ENCODE measurements at places on chromosomes 13 and 19. TPM values are rescaled to one million over a fixed set of nuclear protein-coding genes. Genes with fewer than 3 reads are reported as not detected.

Gene ZNF738
- polyA plus RNA-seq: 0.48 TPM

Gene ZNF611
- polyA plus RNA-seq: 1.4 TPM

Gene ZNF90
- 0.45 TPM for polyA plus RNA-seq

Gene SELENOV
- polyA plus RNA-seq: not detected

Gene RAB3D
- 1.6 TPM for polyA plus RNA-seq

Gene CABP5
- polyA plus RNA-seq: not detected

Gene CHAMP1
- polyA plus RNA-seq: 4.7 TPM

Gene APOE
- 4.9 TPM for polyA plus RNA-seq

Gene IL17D
- 1.0 TPM for polyA plus RNA-seq

- no peaks in the 10 kb centered on the region for H3K27me3 ChIP-seq
- H3K4me1 ChIP-seq: peaks cover 19% of the 10 kb centered on the region
- peak; percentile 66 for DNase-seq
- no peak overlapping the region for H3K4me3 ChIP-seq
- H3K27ac ChIP-seq: no peak overlapping the region
Measured at GRCh38 chr19:50486823-50487515, 10.3 kb upstream of the GARIN5A start.

- no peak overlapping the region for H3K27ac ChIP-seq
- DNase-seq: no peak
- H3K4me1 ChIP-seq: peaks cover 21% of the 10 kb centered on the region
- H3K4me3 ChIP-seq: no peak overlapping the region
- no peaks in the 10 kb centered on the region for H3K27me3 ChIP-seq
- no peaks in the 10 kb centered on the region for H3K36me3 ChIP-seq
Measured at GRCh38 chr13:95250961-95251360, 50.3 kb downstream of the ABCC4 start.

- no peak for DNase-seq
- no peaks in the 10 kb centered on the region for H3K4me1 ChIP-seq
- H3K27ac ChIP-seq: no peak overlapping the region
- no peaks in the 10 kb centered on the region for H3K27me3 ChIP-seq
- H3K4me3 ChIP-seq: no peak overlapping the region
Measured at GRCh38 chr19:12111943-12112637, 28.1 kb downstream of the ZNF20 start.

GRCh38 chr19:29671393-29672160 is 6.3 kb downstream of the PLEKHF1 start:
- H3K27ac ChIP-seq: peak overlapping the region; percentile 86
- H3K4me1 ChIP-seq: peaks cover 88% of the 10 kb centered on the region
- H3K27me3 ChIP-seq: no peaks in the 10 kb centered on the region

- H3K4me3 ChIP-seq: no peak overlapping the region
- H3K27me3 ChIP-seq: no peaks in the 10 kb centered on the region
- peak overlapping the region; percentile 76 for H3K27ac ChIP-seq
- peaks cover under 1% of the 10 kb centered on the region for H3K36me3 ChIP-seq
Measured at GRCh38 chr13:40565282-40566148, 100.9 kb downstream of the FOXO1 start.

DNA sequence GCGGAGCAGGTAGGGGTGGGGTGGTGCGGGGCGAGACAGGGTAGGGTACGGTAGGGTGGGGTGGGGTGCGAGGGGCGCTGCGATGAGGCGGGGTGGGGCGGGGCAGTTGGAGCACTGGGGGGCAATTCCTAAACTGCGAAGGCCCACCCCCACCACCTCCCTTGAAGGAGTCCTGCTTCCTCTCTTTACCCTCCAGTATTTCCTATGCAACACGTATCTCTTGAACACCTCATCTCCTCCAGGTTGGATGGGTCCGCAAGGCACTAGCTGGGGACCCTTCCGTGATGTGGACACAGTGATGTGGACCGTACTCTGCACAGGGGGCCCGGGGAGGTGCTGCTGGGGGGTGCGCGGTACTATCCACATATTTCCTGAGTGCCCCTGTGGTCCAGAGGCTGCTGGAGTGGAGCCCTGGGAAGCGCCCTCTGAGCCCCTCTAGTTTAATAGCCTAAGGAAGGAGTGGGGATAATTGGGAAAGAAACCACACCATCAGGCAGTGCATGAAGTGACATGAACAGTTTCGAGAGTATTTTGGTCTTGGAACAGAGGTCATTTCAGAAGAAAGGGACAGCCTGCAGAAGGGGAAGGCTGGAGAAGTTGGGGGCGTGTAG is 1.1 kb downstream of the IL17D start:
- H3K4me3 ChIP-seq: peak overlapping the region; percentile 63
- H3K36me3 ChIP-seq: no peaks in the 10 kb centered on the region
- H3K27me3 ChIP-seq: no peaks in the 10 kb centered on the region
- DNase-seq: no peak
- H3K27ac ChIP-seq: peak overlapping the region; percentile 65

DNA sequence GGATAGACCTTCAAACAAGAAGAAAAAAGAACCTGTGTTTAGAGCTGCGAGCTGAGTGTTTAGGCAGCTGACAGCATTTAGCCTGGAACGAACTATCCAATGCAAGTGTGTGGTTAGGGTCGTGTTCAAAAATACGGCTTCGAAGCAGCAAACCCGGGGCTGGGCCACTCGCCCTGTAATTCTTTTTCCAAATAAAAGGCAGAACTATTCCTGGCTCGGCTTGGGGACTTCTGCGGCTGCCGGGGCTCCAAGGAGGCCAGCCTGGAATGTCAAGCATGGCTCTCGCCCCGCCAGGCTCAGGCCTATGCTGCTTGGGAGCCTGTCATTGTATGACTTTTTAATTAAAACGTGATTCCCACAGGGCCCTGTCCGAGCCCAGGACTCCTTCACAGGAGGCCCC is 51.7 kb upstream of the KLF2 start:
- peak overlapping the region; percentile 44 for H3K27ac ChIP-seq
- peaks cover 6% of the 10 kb centered on the region for H3K4me1 ChIP-seq
- DNase-seq: no peak

GRCh38 chr19:4795400-4795799 is 3.9 kb downstream of the FEM1A start:
- peak; percentile 73 for DNase-seq
- peaks cover 37% of the 10 kb centered on the region for H3K4me1 ChIP-seq
- H3K27me3 ChIP-seq: no peaks in the 10 kb centered on the region
- H3K36me3 ChIP-seq: peaks cover 31% of the 10 kb centered on the region

GRCh38 chr13:39311619-39312018 is 273.4 kb downstream of the NHLRC3 start:
- no peak for DNase-seq
- no peak overlapping the region for H3K27ac ChIP-seq
- no peaks in the 10 kb centered on the region for H3K4me1 ChIP-seq
- no peaks in the 10 kb centered on the region for H3K36me3 ChIP-seq
- no peak overlapping the region for H3K4me3 ChIP-seq
- no peaks in the 10 kb centered on the region for H3K27me3 ChIP-seq

- H3K27ac ChIP-seq: no peak overlapping the region
- H3K27me3 ChIP-seq: no peaks in the 10 kb centered on the region
- H3K4me3 ChIP-seq: no peak overlapping the region
- no peak for DNase-seq
- H3K4me1 ChIP-seq: no peaks in the 10 kb centered on the region
Measured at GRCh38 chr13:112875627-112876026, 93.4 kb upstream of the MCF2L start.

GRCh38 chr19:11767633-11768133 is 883 bp downstream of the ZNF441 start:
- H3K4me3 ChIP-seq: peak overlapping the region; percentile 86
- H3K27ac ChIP-seq: peak overlapping the region; percentile 95
- H3K36me3 ChIP-seq: no peaks in the 10 kb centered on the region

DNA sequence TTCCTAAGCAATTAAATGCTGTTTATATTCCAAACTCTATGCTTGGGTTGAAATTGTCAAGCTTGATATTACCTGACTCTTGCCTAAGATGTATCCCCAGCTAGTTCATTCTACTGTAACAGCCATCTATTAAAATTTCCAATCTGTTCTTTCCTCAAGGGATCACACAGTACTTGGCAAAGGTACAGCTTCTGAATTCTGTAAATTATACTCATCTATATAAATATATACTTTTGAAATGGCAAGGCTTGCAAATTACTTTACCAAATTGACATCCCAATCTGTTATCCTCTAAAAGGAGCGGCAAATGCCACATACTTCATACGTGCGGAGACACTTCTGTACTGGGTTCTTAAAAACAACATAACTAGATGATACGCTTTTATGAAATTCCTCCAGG is 330.2 kb downstream of the DNAJC15 start:
- H3K4me3 ChIP-seq: no peak overlapping the region
- H3K4me1 ChIP-seq: peaks cover 17% of the 10 kb centered on the region
- no peak overlapping the region for H3K27ac ChIP-seq
- no peak for DNase-seq
- no peaks in the 10 kb centered on the region for H3K36me3 ChIP-seq
- H3K27me3 ChIP-seq: no peaks in the 10 kb centered on the region

GRCh38 chr13:25281193-25281934 is 5.9 kb downstream of the MTMR6 start:
- DNase-seq: no peak
- H3K27ac ChIP-seq: no peak overlapping the region
- H3K27me3 ChIP-seq: no peaks in the 10 kb centered on the region

GRCh38 chr13:96075953-96076543 is 13.9 kb upstream of the HS6ST3 start:
- H3K4me1 ChIP-seq: no peaks in the 10 kb centered on the region
- H3K27ac ChIP-seq: no peak overlapping the region
- H3K4me3 ChIP-seq: no peak overlapping the region
- no peaks in the 10 kb centered on the region for H3K36me3 ChIP-seq
- DNase-seq: no peak

- DNase-seq: no peak
- H3K27ac ChIP-seq: no peak overlapping the region
- no peak overlapping the region for H3K4me3 ChIP-seq
- H3K27me3 ChIP-seq: no peaks in the 10 kb centered on the region
- peaks cover 27% of the 10 kb centered on the region for H3K4me1 ChIP-seq
Measured at GRCh38 chr13:41025518-41025917, 6.4 kb upstream of the ELF1 start.

DNA sequence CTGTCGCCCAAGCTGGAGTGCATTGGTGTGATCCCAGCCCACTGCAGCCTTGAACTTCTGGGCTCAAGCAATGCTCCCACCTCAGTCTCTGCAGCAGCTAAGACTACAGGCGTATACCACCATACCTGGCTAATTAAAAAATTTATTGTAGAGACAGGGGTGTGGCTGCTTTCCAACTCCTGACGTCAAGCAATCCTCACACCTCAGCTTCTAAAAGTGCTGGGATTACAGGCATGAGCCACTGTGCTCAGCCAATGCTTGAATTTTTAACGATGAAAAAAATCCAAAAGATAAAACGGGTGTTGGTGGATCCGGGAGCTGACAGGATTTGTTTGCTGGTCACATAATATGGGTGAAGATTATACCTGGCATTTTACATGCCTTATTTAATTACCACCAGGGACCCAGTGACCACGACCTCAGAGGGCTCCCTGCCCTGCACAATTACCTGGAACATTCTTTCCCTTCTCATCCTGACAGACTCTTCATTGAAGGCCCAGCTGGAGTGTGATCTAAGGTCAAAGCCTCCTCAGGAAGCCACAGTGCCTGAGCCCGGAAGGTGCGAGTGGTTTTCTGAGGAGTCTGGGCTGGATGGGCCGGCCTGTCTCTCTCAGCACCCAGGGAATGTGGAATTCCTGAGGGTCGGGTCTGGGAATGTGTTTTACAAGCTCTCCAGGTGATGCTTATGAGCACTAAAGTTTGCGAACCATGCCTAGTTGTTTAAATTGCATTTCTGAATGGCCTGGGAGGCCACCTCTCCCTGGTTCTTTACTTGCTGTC is 193.3 kb downstream of the USP12 start:
- H3K27ac ChIP-seq: no peak overlapping the region
- DNase-seq: no peak
- no peaks in the 10 kb centered on the region for H3K36me3 ChIP-seq
- no peak overlapping the region for H3K4me3 ChIP-seq

DNA sequence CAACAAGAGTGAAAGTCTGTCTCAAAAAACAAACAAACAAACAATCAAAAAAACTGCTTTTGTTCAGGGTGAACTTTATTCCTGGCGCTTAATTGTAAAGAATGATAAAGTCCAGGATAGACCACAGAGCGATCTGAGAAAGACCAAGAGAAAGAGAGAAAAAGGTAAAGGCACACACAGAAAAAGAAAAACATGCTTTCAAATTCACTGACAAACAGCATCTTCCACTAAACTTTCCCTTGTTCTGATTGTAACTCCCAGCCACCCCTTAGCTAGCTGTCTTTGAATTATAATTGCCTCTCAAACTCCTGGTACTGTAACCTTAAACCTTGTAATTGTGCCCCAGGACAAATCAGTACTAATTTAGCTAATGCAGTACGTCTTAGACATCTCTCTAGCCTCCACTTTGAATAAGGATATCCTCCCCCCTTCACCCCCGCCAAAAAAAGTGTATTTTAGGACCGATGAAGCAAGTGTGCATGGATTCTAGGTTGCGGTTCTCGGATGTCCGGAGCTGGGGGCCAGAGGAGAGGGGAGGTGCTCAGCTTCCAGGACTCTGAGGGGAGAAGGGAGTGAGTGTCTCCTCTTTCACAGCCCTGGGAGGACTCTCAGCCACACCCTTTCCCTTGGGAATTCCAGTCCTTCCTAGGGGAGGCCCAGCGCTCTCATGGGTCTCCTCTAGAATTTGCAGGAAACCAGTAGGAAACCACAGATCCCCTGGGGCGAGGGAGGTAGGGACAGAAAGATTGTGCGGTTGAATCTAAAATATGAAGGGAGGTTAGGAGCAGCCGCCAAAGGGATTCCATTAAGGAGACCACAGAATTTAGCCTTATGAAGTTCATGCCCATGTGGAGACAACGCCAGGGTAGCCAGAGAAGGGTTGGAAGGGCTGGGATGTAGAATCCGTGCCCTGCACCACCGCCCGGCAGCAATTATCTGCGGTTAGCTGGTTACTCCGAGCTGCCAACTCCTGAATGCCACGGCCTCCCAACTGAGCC is 19.7 kb downstream of the ZNF536 start:
- H3K36me3 ChIP-seq: no peaks in the 10 kb centered on the region
- H3K27me3 ChIP-seq: peaks cover 5% of the 10 kb centered on the region
- no peak overlapping the region for H3K27ac ChIP-seq
- no peak for DNase-seq

DNA sequence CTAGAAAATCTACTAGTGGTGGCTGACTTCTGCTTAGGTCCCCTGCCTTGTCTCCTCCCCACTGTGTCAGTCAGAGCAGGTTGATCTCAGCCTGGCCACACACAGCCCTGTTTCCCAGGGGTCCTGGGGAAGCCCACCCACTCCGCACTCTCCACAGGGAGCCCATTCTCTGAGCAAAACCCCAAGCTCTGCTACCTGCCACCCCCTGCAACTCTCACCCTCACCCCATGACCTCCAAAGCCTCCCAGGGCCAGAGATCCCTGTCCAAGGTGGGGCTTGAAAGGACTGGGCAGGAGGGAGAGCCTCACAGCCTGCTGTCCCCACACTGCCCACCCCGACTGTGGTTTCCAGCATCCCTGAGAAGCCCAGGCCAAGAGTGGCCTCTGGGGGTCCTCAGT is 58.8 kb upstream of the ZNF536 start:
- H3K27ac ChIP-seq: no peak overlapping the region
- H3K4me3 ChIP-seq: no peak overlapping the region
- H3K4me1 ChIP-seq: no peaks in the 10 kb centered on the region
- no peak for DNase-seq
- no peaks in the 10 kb centered on the region for H3K27me3 ChIP-seq
